ENCODE measurements at places on chromosomes 1 and 21. TPM values are rescaled to one million over a fixed set of nuclear protein-coding genes. Genes with fewer than 3 reads are reported as not detected.

DNA sequence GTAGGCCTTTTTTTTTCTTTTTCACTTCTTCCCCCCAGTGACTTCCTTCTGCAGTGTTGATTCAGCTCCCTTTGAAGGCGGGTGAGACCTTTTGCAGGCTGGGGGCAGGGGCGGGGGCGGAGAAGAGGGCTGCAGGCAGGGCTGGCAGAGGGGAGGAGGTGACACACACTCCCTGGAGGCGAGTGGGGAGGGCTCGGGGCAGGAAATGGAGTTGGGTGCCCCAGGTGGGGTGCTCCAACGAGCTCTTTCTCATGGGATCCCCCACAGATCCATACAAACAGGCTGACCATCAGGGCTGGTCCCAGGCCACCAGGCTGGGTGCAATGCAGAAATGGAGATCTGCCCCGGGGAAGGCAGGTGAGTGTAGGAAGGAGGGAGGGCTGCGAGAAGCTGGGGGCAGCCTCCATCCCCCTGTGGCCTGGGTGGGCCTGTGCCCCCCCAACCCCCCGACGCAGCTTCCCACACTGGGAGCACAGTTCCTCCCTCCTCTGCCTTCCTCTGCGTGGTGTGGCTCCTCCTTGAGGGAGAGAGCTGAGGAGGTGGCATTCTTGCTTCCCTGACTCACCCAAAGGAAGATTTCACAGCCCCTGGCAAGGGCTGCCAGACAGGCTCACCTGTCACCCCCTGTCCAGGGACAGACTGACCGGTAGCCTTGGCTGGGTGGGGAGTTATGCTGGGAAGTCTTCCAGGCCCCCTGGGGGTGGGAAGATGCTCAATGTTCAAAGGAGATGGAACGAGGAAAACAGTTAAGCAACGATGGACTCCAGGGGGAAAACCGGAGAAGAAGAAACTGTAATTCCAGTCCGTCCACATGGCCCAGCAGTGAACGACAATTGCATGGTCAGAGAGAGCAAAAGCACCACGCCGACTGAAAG is 7.1 kb upstream of the ITGB2 start:
- peak; percentile 50 for DNase-seq

DNA sequence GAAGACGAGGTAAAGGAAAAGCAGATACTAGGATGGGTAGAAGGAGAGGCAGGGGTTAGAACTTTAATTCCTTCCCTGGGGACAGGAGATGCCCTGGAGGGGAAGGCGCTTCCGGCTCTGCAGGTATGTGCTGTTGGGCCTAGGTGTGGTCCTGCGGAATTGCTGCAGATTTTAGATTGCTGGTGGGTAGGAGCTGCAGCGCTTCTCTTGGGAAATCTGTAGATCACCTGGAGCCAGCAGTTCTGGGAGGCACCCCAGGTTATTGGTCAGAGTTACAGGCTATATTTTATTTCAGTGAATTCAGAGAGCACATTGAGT is 1.1 kb downstream of the MGST3 start:
- no peak for DNase-seq

Gene FCRL5
- total RNA-seq, result not detected

DNA sequence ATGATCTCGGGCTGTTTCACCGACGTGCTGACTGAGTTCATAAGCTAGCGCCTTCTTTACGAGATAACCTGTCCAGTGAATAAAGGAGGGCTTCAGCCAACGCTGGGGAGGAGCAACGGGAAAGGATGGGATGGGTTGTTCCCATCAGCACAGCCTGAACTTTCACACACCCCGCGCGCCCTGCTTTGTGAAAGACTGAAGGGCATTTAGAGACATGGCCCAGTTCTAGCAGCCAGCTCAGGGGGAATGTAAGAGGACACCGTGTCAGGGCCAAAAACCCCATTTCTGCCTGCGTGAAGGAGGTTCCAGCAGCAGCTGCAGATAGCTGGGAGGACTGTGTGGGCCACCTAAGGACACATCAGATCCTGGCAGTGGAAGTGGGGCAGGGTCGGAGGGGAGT is 255.1 kb upstream of the RAB4A start:
- DNase-seq, result no peak

- DNase-seq, result peak; percentile 27
Observed at GRCh38 chr1:34009340-34009985, 145.6 kb downstream of the HMGB4 start.

DNA sequence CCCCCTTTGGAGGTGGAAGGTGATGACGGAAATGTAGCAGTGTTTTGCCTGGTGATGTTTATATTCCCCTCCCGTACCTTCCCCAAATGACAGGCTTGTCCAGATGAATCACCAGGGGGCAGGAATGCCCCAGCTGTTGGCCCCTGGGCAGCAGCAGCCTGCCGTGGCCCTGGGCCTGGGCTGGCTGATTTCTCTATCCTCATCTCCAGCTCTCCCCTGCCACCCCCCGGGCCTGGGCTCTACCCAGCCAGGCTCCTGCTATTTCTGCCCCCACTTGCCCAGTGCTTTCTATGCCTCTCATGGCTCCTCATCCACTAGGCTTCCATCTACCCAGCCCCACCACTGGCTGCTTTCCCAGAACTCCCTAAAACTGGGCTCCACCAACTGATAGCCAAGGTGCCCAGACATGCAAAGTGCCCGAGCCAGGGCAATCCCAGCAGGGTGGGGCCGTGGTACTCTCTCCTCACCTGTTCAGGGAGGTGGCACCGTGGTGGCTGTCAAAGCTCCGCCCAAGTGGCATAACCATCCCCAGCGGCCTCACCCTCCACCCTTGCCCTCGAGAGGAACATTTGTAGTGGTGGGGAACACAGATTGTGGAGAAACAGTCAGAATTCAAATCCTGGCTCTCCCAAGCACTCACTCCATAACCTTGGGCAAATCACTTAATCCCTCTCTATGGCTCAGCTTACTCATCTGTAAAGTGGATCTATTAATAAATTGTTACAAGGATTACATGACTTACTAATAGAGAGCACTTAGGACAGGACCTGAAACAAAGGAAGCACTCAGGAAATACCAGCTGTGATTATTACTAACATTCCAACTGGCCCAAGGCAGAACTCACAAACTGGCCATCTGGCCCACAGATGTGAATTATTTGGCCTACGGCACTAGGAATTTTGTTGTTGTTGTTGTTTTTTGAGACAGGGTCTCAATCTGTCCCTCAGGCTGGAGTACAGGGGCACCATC is 12.8 kb upstream of the ECE1 start:
- no peak for DNase-seq

- no peak for DNase-seq
Observed at GRCh38 chr1:228307218-228308023, 99.2 kb downstream of the TRIM11 start.

Gene SELL
- not detected for total RNA-seq

DNA sequence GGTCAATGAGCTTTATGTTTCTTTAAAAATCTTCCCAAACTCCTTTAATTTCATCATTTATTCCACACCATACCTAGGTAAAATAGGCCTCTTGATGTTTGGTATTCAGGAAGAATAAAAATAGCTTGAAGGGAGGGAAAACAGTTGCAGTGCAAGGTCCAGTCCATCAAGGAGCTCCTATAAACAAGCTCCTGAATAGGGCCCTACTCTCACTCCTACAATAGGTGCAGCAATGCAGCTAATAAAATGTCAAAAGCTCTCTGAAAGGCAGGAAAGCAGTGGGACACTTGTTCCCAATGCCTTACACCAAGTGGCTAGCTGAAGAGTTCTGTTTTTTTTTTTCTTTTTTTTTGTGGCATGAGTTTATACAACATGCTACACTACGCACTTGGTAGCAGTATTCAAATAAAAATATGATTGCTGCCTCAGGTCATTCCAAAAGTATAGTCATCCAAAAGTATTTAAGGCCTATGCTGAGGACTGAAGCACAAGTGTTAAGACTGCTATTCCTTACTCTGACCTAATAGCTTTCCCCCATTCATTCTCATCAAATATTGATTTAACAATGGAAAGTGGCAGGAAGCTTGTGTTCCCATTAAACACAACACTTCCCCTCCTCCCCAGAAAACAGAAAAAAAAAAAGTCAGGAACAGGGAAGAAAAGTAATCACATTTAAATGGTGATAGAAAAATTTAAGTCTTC is 9.8 kb downstream of the TEX38 start:
- DNase-seq, result no peak

Gene CFAP107
- not detected for total RNA-seq

DNA sequence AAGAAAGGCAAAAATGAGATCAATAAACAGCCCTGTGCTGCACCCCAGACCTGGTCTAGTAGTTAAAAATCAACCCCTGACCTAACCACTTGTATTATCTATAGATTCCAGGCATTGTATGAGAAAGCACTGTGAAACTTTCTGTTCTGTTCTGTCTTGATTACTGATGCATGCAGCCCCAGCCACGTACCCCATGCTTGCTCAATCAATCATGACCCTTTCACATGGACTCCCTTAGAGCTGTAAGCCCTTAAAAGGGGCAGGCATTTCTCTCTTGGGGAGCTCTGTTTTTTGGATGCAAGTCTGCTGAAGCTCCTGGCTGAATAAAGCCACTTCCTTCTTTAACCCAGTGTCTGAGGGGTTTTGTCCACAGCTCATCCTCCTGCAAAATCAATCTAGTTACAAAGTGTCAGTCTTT is 24.2 kb upstream of the CD34 start:
- no peak for DNase-seq

DNA sequence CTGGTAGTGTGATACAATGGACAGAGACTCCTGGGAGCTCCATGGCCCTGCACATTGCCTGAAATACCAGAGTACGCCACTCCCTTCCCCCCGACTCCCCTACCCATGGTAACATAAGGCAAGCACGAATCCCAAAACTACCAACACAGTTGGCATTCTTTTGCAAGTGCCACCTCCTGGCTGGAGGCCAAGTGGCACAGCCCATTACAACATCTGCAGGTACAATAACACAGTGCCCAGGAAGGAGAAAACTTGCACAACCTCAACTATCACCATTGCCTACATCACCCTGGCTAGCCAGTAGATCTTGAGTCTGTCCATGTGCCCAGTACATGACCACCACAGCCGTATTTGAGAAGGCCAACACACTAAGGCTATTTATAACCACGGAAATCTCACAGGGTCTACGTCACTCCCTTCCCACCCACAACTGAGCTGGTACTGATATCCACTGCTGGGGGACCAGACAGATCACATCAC is 11.7 kb downstream of the ADAMTS1 start:
- no peak for DNase-seq

DNA sequence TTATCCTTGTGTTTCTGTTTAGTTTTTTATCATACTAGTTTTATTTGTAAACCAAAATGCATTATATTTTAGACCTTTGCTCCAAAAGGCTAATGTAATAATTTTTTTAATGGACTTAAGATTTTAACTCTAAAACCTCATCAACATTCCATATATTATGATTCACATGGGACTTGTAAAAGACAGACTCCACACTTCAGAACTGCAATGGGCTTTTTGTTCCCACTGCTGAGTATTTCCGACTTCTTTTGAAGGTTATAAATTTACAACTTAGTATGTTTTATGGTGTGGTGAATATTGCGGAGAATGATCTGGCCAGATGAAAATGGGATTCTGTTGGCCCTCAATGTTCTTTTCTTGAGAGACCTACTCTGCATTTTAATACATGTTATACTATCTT is 678.5 kb downstream of the USP25 start:
- no peak for DNase-seq

Gene OLIG2
- total RNA-seq, result not detected

Gene TADA1
- 21.1 TPM for total RNA-seq

- no peak for DNase-seq
Observed at GRCh38 chr1:247332215-247332622, 552 bp upstream of the ZNF496 start.

GRCh38 chr1:207430602-207431001 is 23.5 kb upstream of the CR2 start:
- no peak for DNase-seq

Gene TCP10L
- under 0.01 TPM for total RNA-seq

GRCh38 chr1:107782217-107782845 is 182.6 kb downstream of the VAV3 start:
- peak; percentile 10 for DNase-seq

DNA sequence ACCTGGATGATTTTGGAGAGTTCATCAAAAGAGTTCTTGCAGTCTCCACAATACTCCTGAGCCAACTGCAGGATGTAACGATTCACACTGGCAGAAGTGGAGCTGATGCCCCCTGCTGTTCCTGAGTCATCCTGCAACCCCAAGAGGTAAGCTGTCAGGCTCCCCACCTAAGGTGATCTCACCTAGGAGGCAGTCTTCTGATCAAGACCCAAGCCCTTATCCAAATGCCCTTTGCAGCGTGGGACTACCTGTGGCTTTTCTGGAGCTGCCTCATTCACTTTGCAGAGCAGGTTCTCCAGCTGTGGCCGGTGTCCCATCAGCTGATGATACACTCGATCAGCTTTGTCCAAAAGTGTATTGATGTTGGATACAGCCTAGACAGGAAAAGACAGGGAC is 96.4 kb downstream of the UBR4 start:
- DNase-seq, result no peak

DNA sequence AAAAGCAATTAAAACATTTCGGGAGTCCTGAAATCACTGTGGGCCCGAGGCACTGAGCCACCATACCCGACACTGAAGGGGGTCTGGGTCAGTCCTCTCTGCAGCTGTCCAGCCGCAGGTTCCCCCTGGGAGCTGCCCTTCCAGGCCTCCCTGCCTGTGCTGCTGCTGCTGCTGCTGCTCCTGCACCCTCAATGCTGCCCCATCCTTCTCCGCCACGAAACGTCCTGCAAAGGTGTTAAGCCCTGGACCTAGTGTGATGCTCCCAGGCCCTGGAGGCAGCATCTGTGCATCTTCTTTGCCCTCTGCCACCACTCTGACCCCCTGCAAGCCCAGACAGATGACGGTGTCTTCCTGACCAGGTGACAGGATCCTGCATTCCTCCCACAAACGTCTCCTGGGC is 513.3 kb downstream of the NPHP4 start:
- no peak for DNase-seq

GRCh38 chr1:180247061-180247460 is 17.0 kb downstream of the LHX4 start:
- DNase-seq, result no peak

Gene DTL
- 31.5 TPM for total RNA-seq

DNA sequence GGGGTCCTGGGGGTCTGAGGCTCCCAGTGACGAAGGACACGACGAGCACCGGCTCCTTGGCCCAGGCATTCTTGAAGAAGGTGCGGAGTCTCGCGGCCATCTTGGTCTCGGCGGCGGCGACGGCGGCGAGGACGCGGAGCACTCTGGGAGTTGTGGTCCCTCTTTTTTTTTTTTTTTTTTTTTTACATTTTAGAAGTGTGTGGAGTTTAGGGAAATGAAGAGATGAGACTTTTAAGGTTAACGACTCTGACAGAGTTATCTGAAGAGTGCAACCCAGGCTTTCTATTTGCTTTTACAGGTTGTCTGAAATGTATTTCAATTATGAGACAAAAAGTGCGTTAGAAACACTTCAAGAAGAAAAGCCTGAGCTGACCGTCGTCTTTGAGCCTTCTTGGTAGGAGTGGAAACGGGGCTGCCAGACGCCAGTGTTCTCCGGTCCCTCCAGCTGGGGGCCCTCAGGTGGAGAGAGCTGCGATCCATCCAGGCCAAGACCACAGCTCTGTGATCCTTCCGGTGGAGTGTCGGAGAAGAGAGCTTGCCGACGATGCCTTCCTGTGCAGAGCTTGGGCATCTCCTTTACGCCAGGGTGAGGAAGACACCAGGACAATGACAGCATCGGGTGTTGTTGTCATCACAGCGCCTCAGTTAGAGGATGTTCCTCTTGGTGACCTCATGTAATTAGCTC is 9.7 kb downstream of the OR2B11 start:
- DNase-seq, result no peak

Gene PCP4L1
- not detected for total RNA-seq

Measured in epithelial cell of proximal tubule (primary cell).